ENCODE measurements at places on chromosomes 13 and 19. TPM values are rescaled to one million over a fixed set of nuclear protein-coding genes. Genes with fewer than 3 reads are reported as not detected.

The GGN gene
- 2.1 TPM for total RNA-seq

The CCL25 gene
- not detected for total RNA-seq

The SPC24 gene
- total RNA-seq: 35.4 TPM

The PRKCSH gene
- total RNA-seq: 411 TPM

The EXOC3L2 gene
- total RNA-seq: 0.32 TPM

The NLRP4 gene
- total RNA-seq: not detected

The NFIX gene
- total RNA-seq: 0.40 TPM

The ZNF506 gene
- total RNA-seq: 9.3 TPM

The MYO1F gene
- total RNA-seq: 0.54 TPM

The LMTK3 gene
- total RNA-seq: 11.1 TPM

The ZNF222 gene
- 8.9 TPM for total RNA-seq

The IGFL2 gene
- total RNA-seq: not detected

The TMEM150B gene
- 1.1 TPM for total RNA-seq

The URAD gene
- not detected for total RNA-seq

The ARRDC2 gene
- 7.0 TPM for total RNA-seq

The FUT3 gene
- total RNA-seq: 0.34 TPM

The ZIK1 gene
- 13.5 TPM for total RNA-seq

The MAU2 gene
- total RNA-seq: 64.1 TPM

The RYR1 gene
- 1.5 TPM for total RNA-seq

The CEACAM21 gene
- 0.51 TPM for total RNA-seq

The KIR2DL3 gene
- total RNA-seq: not detected

The PEX11G gene
- total RNA-seq: 2.1 TPM

The GRIN2D gene
- 1.2 TPM for total RNA-seq

The ZNF471 gene
- total RNA-seq: not detected

The DHRS12 gene
- total RNA-seq: 13.8 TPM

The NAPSA gene
- 1.9 TPM for total RNA-seq

The LIG1 gene
- total RNA-seq: 91.6 TPM

The SIGLEC9 gene
- not detected for total RNA-seq

The METTL21C gene
- not detected for total RNA-seq

The LINGO3 gene
- 0.20 TPM for total RNA-seq

The SHANK1 gene
- 1.6 TPM for total RNA-seq

The WDR88 gene
- total RNA-seq: not detected

The DAND5 gene
- total RNA-seq: 0.14 TPM

The ZNF439 gene
- 1.1 TPM for total RNA-seq

The ADM5 gene
- 7.7 TPM for total RNA-seq

The PRR12 gene
- 65.6 TPM for total RNA-seq

The ZNF223 gene
- 9.4 TPM for total RNA-seq

The LGALS7B gene
- not detected for total RNA-seq

The ZNF536 gene
- 0.09 TPM for total RNA-seq

The PCDH17 gene
- 2.7 TPM for total RNA-seq

The GJB2 gene
- total RNA-seq: 0.26 TPM

The TNFSF11 gene
- 0.53 TPM for total RNA-seq

The C13orf42 gene
- total RNA-seq: 27.7 TPM

The FCGBP gene
- total RNA-seq: 0.59 TPM

The PPM1N gene
- 6.1 TPM for total RNA-seq

The KLF5 gene
- 38.9 TPM for total RNA-seq

The ZNF561 gene
- 51.0 TPM for total RNA-seq

The LILRB1 gene
- not detected for total RNA-seq

The SIGLEC5 gene
- not detected for total RNA-seq

The PTGER1 gene
- total RNA-seq: 0.63 TPM

The RASGRP4 gene
- total RNA-seq: not detected

The THSD1 gene
- 0.48 TPM for total RNA-seq
